ENCODE measurements at places on chromosomes 5 and 9.

GRCh38 chr5:15483351-15484097, 16.5 kb upstream of the FBXL7 start:
- DNase-seq = no peak

DNA sequence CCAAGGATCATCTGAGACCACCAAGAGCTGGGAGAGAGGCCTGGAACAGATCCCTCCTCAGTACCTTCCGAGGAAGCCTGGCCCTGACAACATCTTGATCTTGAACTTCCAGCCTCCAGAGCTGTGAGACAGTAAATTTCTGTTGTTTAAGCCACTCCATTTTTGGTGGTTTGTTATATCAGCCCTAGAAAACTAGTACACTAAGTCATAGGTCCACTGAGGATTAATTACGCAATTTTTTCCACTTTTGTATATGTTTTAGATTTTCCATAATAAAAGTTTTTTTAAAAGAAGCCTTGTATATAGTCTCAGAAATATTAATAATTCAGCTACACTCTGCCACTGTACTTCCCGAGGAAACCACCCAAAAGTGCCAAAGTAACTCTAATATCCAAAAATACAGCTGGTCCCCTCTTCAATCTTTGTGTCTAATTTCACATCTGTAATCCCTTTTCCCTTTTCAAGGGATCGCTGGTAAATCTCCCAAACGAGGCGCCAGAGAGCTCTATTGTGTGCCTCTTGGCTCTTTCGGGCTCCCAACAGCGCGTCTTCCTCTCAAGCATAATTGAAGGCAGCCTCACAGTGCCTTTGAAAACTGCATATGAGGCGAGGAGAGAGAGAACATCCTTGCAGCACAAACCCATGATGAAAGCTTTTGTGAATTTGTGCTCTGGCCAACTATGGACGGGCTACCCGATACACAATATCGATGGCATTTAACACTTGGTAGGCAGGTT, 32.7 kb downstream of the PRUNE2 start:
- DNase-seq = no peak

DNA sequence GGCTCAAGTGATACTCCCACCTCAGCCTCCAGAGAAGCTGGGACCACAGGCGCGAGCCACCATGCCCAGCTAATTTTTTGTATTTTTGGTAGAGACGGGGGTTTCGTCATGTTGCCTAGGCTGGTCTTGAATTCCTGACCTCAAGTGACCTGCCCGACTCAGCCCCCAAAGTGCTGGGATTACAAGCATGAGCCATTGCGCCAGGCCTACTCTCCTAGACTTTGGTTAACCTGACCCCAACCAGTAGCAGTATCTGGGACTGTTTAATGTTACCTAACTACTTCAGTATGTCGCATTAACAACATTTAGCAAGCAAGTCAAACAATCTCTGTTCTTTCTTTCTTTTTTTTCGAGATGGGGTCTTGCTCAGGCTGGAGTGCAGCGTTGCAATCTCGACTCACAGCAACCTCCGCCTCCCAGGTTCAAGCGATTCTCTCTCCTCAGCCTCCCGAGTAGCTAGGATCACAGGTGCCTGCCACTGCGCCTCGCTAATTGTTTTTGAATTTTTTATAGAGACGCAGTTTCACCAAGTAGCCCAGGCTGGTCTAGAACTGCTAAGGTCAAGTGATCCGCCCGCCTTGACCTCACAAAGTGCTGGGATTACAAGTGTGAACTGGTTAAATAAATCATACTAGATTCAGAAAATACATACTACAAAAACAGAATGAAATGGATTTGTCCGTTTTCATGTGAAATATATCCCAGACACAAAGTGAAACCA, 2.0 kb downstream of the AK3 start:
- DNase-seq = no peak

DNA sequence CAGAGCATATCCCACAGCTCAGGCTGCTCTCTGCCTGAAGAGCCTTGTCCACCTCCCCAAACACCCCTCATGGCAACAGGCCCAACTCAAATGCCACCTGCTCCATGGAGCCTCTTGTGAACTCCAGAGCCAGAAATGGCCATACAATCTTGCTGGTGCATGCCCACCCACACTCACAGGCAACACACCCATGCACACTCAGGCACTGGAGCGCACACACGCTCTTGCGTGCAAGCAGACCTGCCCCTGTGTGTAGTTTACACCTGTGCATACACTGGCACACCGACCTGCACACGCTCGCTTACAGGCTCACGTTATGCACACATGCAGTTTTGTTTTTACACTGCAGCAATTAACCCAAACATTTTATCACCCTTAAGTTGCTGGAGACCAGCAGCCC, 40.0 kb downstream of the HRH2 start:
- DNase-seq = no peak

GRCh38 chr5:138720840-138721239, 32.4 kb upstream of the CTNNA1 start:
- DNase-seq = no peak

- DNase-seq = no peak
Observed at GRCh38 chr9:130854092-130854491, 19.0 kb downstream of the ABL1 start.

DNA sequence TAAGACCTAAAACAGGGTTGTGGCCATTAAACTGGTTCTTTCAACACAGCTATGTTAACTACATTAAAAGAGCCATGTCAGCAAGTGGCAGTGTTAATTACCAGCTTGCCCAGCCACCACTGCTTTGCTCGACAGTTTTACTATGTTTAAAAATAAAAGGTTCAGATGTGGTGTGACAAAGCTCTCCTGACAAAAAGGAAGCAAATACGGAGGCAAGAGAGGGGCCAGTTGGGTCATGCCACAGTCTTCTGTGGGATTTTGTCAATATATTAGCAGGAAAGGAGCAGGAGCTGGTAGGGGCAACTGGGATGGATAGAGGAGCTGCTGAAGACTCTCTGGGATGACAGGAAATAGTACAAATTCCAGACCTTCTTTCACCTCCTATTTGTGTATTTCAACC, 113.5 kb upstream of the PCA3 start:
- no peak for DNase-seq

GRCh38 chr5:122126177-122126755, 3.1 kb upstream of the ZNF474 start:
- DNase-seq = no peak

DNA sequence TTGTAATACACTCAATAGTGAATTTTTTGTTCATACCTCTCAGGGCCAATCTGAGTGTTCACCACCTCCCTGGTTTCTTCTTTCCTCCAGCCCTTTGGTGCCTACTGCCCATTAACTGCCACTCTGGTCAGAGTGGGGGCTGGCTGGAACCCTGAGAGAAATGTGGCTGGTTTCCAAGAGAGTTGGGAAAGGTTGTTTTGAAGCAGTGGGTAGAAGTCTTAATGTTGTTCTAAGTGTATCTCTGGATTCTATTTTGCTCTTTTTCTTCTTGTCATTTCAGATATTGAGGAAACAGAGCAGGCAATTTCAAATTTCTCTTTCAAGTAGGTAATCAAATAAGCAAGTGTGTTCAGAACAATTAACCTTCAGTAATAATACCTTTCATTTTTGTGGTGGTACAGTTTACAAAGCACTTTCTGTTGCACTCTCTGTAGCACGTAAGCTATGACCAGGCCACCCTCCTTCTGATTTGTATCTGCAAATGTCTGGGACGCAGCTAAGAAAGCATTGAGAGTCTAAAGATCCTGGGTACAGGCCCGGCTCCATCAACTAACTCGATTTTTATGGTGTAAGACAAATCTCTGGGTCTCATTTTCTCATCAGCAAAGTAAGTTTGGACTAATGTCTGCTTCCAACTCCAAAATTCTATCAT, 8.4 kb downstream of the SLC1A3 start:
- DNase-seq = no peak

DNA sequence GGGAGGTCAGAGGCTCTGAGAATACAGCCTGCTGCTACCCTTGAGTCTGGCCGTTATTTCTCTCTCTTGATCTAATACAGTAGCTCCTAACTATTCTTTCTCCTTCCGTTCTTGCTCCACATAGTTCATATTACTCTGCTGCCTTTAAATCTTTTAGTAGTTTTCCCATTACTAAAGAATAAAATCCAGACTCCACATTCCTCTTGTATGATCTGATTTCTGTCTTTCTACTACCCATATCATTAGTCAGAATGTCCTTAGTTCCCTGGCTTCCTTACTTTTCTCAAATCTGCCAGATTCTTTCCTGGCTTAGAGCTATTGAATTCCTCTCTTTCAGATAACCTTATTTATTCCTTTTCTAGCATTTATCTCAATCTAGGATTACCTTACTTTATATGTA, 40.0 kb downstream of the MARCHF6 start:
- no peak for DNase-seq

GRCh38 chr5:141186897-141187512, at the start of gene PCDHB9:
Gene PCDHB9 (plus strand): TSS chr5:141187161. CDS start chr5:141187319, 158 bp downstream.
- DNase-seq = no peak

DNA sequence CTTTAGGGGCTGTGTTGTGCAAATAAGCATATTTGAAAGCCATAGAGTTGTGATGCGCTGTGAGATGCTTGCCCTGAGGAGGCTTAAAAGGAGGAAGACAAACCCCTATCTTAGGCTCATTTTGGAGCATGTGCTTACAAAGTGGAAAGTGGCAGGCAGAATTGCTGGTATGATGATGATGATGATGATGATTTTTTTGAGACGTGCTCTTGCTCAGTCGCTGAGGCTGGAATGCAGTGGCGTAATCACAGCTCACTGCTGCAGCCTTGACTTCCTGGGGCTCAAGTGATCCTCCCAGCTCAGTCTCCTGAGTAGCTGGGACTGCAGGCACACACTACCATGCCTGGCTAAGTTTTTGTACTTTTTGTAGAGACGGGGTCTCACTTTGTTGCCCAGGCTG, 1.7 kb downstream of the CNOT8 start:
- no peak for DNase-seq

GRCh38 chr5:136666970-136667620, 301.8 kb upstream of the TRPC7 start:
- DNase-seq = no peak

All from stimulated activated CD4-positive, alpha-beta T cell treated with anti-CD3 and anti-CD28 coated beads, TNF-alpha, amount 100 ng/mL, for 1 hour (primary cell).